H9 (cell line): ENCODE measurements at places on chromosomes 1 and 21. TPM values are rescaled to one million over a fixed set of nuclear protein-coding genes. Genes with fewer than 3 reads are reported as not detected.

The HLX gene
- 0.37 and 0.88 TPM in 2 replicates for total RNA-seq

The LRRC8B gene
- total RNA-seq, result 29.1 and 33.2 TPM in 2 replicates

The GABPA gene
- total RNA-seq, result 20.4 and 22.5 TPM in 2 replicates

The OR2T33 gene
- not detected in 2 replicates for total RNA-seq

The KLF17 gene
- total RNA-seq, result 0.09 TPM in 2 replicates

DNA sequence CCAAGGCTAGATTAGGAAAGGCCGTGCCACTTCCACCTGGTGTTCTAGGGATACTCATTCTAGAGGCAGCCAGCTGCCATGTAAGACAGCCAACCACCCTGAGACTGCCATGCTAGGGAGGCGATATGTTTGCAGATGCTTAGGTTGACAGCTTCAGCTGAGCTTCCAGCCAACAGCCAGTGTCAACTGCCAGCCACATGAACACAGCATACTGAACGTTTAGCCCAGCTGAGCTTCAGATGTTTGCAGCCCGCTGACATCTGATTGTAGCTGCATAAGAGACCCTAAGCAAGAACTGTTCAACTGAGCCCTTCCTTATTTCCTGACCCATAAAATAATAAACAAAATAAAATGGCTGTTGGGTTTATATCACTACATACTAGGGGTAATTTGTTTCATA is 5.0 kb upstream of the KCNC4 start:
- no peaks in the 10 kb centered on the region for H3K36me3 ChIP-seq
- DNase-seq, result no peak
- H3K4me1 ChIP-seq, result no peaks in the 10 kb centered on the region
- no peak overlapping the region for H3K27ac ChIP-seq
- no peaks in the 10 kb centered on the region for H3K27me3 ChIP-seq

GRCh38 chr21:17900281-17900989 is 81.3 kb upstream of the C21orf91 start:
- H3K27me3 ChIP-seq, result no peaks in the 10 kb centered on the region
- DNase-seq, result peak; percentile 68
- H3K4me3 ChIP-seq, result peak overlapping the region; percentile 25; the same call in 2 of the 3 replicates
- H3K36me3 ChIP-seq, result peaks cover 47% of the 10 kb centered on the region
- no peak overlapping the region for H3K27ac ChIP-seq
- H3K4me1 ChIP-seq, result no peaks in the 10 kb centered on the region; the same call in 1 of the 2 replicates

- no peak overlapping the region for H3K27ac ChIP-seq
- no peaks in the 10 kb centered on the region; the same call in 1 of the 2 replicates for H3K4me1 ChIP-seq
- DNase-seq, result no peak
- no peak overlapping the region for H3K4me3 ChIP-seq
- H3K27me3 ChIP-seq, result no peaks in the 10 kb centered on the region
Observed at GRCh38 chr21:44902268-44903049, 18.2 kb downstream of the ITGB2 start.

DNA sequence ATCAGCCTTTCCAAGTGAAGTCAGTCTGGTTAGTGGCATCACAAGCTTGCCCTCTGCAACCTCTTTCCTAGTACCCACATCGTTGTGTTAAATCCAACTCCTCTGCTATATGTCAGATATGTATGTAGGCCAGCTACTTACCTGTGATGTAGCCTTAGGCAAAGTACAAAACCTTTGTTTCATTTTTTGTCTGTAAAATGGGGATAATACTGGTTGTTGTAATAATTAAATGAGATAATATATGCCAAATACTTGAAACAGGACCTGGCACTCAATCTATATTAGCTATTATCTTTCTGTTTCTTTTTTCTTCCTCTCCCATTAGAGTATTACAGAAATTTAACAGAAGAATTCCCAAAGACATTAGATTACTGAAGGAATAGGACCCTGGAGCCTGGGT is 1.2 kb downstream of the PCP4L1 start:
- H3K4me1 ChIP-seq, result peaks cover 5% of the 10 kb centered on the region; the same call in 1 of the 2 replicates
- H3K4me3 ChIP-seq, result peak overlapping the region; percentile 78
- peaks cover 12% of the 10 kb centered on the region; the same call in 1 of the 2 replicates for H3K27me3 ChIP-seq
- no peak overlapping the region for H3K27ac ChIP-seq

- H3K36me3 ChIP-seq, result no peaks in the 10 kb centered on the region
- H3K4me3 ChIP-seq, result peak overlapping the region; percentile 52
- DNase-seq, result peak; percentile 56
Observed at GRCh38 chr1:36771660-36772284, 262.5 kb downstream of the GRIK3 start.

GRCh38 chr1:218809625-218810024 is 364.1 kb upstream of the LYPLAL1 start:
- DNase-seq, result no peak
- no peak overlapping the region for H3K4me3 ChIP-seq
- H3K27ac ChIP-seq, result no peak overlapping the region
- H3K36me3 ChIP-seq, result no peaks in the 10 kb centered on the region
- no peaks in the 10 kb centered on the region for H3K4me1 ChIP-seq

DNA sequence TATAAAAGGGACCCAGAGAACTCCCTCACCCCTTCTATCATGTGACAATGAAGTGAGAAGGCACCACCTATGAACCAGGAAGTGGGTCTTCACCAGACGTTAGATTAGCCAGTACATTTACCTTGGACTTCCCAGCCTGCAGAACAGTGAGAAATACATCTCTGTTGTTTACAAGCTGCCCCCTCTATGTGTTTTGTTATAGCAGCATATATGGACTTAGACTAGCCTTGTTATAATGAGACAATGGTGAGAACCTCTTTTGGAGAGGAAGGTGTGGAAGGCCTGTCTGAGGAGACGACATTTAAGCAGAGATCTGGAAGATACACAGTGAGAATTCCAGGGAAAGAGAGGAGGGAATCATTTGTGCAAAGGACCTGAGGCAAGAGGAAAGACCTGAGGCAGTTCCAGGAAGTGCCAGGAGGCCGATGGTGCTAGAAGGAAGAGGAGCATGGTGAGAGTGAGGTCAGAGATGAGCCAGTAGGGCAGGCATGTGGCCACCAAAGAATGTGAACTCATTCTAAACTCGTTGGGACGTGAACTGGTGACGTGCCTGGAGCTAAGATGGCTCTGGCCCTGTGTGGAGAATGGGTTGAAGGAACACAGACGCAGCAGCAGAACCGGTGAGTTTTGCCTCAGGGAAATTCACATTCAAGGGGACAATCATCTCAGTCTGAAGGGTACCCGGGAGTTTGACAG is 98.9 kb upstream of the IRF2BP2 start:
- no peaks in the 10 kb centered on the region for H3K27me3 ChIP-seq
- no peaks in the 10 kb centered on the region for H3K4me1 ChIP-seq
- no peak overlapping the region for H3K4me3 ChIP-seq

GRCh38 chr1:21956720-21957552 is 19.8 kb upstream of the HSPG2 start:
- peaks cover 4% of the 10 kb centered on the region; the same call in 1 of the 2 replicates for H3K4me1 ChIP-seq
- no peak overlapping the region for H3K4me3 ChIP-seq
- DNase-seq, result no peak

- peaks cover 34% of the 10 kb centered on the region for H3K27me3 ChIP-seq
- H3K27ac ChIP-seq, result no peak overlapping the region
- H3K4me1 ChIP-seq, result peaks cover 18% of the 10 kb centered on the region
- no peak for DNase-seq
Observed at GRCh38 chr1:212607913-212608391, 609 bp upstream of the ATF3 start.

- no peak overlapping the region for H3K4me3 ChIP-seq
- no peak overlapping the region for H3K27ac ChIP-seq
- no peaks in the 10 kb centered on the region for H3K27me3 ChIP-seq
- no peaks in the 10 kb centered on the region for H3K36me3 ChIP-seq
- no peak for DNase-seq
Observed at GRCh38 chr1:64072089-64072793, 131.2 kb upstream of the UBE2U start.

DNA sequence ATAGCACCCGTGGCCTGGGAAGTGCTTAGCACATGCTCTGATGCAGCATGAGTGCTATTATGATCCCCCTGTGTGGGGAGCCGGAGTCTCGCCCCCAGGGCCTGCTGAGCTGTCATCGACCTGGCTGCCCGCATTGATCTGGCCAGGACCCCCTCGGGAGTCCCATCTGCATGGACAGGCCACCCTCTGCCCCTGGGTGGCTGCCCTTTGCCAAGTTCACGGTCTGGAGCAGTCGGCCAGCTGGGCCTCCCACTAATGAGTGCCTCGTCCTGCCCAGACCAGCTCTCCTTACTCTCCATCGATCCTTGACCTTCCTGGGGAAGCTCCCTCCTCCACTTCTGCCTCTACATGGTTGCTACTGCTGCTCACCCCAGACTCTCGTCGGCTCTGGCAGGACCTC is 121.8 kb upstream of the RUNX3 start:
- no peaks in the 10 kb centered on the region for H3K36me3 ChIP-seq
- H3K4me1 ChIP-seq, result no peaks in the 10 kb centered on the region
- no peak overlapping the region for H3K27ac ChIP-seq
- no peak for DNase-seq

DNA sequence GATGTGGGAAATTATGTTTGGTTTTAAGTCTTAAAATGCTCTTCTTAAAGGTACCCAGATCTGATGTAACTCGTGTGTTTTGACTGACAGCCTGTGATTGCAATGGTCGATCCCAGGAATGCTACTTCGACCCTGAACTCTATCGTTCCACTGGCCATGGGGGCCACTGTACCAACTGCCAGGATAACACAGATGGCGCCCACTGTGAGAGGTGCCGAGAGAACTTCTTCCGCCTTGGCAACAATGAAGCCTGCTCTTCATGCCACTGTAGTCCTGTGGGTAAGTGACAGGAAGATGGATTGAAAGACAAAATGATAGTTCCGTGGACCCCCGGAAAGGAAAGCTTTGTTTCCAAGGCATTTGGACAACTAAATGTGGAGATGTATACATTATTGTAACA is 71.6 kb upstream of the LAMC2 start:
- no peak for DNase-seq
- no peak overlapping the region for H3K4me3 ChIP-seq
- H3K36me3 ChIP-seq, result peaks cover 35% of the 10 kb centered on the region
- H3K27ac ChIP-seq, result no peak overlapping the region
- peaks cover 5% of the 10 kb centered on the region; the same call in 1 of the 2 replicates for H3K4me1 ChIP-seq

DNA sequence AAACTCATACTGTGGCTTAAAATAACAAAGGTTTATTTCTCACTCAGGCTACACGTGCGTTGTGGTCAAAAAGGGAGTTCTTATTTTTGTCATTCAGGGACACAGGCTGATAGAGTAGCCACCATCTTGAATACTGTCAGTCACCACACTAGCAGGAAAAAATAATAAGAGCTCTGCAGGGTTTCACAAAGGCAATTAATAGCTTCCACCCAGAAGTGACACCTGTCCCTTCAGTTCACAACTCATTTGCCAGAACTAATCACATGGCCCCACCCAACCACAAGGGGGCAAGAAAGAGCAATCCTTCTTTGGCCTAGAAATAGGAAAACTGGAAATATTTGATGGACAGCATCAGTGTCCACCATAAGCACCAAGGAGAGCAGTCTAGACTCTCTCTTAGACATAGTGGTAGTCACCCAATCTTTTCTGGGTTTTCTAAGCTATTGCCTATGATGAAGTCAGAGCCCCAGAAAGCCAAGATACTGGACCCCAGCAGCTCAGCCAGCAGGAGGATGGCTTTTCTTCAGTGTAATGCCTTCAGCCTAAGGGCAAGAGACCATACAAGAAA is 8.2 kb downstream of the HAPLN2 start:
- no peak overlapping the region for H3K4me3 ChIP-seq
- H3K27ac ChIP-seq, result no peak overlapping the region
- no peaks in the 10 kb centered on the region for H3K4me1 ChIP-seq
- no peaks in the 10 kb centered on the region for H3K36me3 ChIP-seq

- no peaks in the 10 kb centered on the region for H3K36me3 ChIP-seq
- DNase-seq, result no peak
- no peak overlapping the region for H3K4me3 ChIP-seq
Observed at GRCh38 chr21:29235714-29236197, 63.0 kb upstream of the BACH1 start.

DNA sequence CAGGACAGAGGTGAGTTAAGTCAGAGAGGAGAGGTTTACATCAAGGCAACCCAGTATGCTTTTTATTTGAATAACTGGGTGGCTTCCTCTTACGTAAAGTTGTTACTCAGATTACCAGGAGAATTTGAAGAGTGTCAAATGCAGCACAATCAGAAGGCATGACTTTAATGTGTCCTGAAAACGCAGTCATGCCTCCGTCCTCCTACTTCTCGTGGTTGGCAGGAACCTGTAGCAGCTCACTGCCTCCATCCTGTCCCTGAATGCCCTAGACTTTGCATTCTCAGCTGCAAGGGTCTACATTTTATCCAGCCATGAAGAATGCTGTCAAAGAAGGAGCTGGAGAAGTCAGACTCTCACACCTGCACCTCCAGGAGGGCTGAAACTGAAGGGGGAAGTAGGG is 66.7 kb downstream of the MIS18A start:
- H3K4me1 ChIP-seq, result no peaks in the 10 kb centered on the region
- H3K27ac ChIP-seq, result no peak overlapping the region
- H3K27me3 ChIP-seq, result no peaks in the 10 kb centered on the region

DNA sequence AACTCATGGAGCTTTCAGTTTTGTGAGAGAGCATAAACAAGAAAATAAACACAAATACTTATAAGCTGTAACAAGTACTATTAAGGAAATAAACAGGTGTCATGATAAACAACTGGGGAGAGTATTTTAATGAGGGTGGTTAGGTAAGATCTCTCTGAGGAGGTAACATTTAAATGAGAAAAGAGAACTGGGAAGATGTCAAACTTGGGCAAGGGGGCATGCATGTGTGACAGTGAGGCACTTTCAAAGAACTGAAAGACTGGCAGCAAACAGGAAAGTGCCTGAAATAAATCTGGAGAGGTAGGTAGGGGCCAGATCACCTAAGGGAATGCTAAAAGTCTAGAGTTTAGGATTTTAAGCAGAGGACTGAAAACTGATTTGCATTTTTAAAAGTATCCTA is 37.8 kb downstream of the NSL1 start:
- H3K27ac ChIP-seq, result no peak overlapping the region
- peaks cover 4% of the 10 kb centered on the region; the same call in 1 of the 2 replicates for H3K4me1 ChIP-seq
- no peak overlapping the region for H3K4me3 ChIP-seq
- H3K27me3 ChIP-seq, result no peaks in the 10 kb centered on the region
- DNase-seq, result no peak

DNA sequence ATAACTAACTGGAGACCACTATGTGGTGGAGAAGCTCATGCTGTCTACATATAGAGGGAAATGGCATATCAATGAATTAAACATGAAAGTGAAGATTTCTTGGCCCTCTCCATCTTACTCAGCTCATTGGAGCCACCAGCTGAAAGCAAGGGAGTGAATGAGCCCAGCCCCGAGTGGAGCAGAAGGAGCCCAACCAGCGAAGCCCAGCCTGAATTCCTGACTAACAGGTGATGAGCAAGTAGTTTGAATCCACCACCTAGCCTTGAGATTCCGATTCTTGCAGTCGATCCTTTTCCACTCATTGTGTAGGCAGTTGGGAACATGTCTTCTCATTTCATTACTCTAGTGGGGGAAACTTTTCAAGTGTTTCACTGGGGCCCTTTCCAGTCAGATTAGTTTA is 18.6 kb upstream of the ST6GALNAC3 start:
- peak; percentile 34 for DNase-seq
- no peaks in the 10 kb centered on the region for H3K27me3 ChIP-seq
- peaks cover 11% of the 10 kb centered on the region for H3K4me1 ChIP-seq
- no peak overlapping the region for H3K4me3 ChIP-seq
